ENCODE measurements at places on chromosomes 16 and 17.
A peak's percentile ranks its signal among the peaks of the same experiment; 100 is the strongest.

- no peak for DNase-seq
Measured at GRCh38 chr17:49928837-49929475, 40.0 kb upstream of the DLX4 start.

- DNase-seq, result peak; percentile 2
Measured at GRCh38 chr17:66684731-66685130, 150.2 kb upstream of the CACNG5 start.

- DNase-seq, result no peak
Measured at GRCh38 chr16:85187002-85187401, 74.7 kb upstream of the CIBAR2 start.

GRCh38 chr17:50049636-50050035 lies 6.3 kb upstream of the ITGA3 start:
- no peak for DNase-seq

DNA sequence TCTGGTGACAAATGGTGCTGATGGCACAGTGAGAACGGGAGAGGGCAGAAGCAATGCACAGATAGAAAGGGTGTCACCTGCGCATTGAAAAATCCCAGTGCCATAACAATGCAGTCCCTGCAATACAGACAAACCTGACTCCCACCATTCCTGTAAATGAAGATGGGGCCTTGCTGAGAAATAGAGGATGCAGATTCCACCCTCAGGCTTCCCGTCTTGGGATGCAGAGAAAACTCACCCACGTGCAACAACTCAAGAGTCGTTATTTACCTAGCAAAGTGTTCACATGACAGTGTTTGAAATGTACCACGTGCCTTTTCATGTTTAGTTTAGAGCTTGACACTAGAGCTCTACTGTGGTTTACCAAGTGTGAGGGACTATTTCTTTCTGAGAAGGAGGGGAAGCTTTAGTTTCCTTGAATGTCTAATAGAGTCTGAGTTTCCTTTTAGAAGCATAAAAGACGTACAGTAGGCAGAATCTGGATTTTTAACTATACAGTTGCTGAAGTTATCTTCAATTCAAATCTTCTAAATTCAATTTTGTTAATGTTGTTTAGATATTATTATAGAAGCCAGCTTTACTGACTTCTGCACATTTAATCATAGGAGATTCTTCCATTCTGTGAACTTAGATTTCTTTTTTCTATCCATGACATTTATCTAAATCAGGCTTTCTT lies 35.6 kb downstream of the WWOX start:
- DNase-seq, result no peak

DNA sequence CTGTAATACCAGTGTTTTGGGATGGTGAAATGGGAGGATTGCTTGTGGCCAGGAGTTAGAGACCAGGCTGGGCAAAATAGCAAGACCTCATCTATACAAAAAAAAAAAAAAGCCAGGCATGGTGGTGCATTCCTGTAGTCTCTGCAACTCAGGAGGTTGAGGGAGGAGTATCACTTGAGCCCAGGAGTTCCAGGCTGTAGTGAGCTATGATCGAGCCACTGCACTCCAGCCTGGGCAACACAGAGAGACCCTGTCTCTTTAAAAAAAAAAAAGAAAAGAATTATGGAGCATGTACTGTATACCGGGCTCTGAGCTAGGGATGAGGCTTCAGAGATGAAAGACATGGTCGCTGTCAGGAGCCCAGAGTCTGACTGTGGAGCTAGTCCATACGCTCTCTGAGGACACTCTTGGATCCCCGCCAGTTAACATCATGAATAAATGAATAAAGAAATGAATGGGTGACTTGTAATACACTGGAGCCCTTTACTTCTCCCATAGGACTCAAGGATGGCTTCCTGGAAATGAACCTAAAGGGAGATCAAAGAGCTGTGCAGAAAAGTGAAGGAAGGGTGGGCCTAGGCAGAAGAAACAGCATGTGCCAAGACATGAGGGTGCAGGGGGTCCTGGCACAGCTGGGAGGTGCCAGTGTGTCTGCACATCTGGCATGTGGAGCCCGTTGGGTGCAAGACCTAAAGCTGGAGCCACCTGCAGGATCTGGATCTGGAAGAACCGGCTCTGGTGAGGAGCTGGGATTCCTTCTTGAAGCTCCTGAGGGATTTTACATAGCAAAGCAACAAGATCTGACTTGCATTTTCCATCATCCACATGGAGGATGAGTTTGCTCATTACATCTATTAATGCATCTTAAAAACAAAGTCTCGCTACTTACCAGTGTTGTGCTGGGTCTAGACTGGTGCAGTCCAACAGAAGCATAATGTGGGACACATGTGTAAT lies 120.4 kb downstream of the IRX3 start:
- no peak for DNase-seq

DNA sequence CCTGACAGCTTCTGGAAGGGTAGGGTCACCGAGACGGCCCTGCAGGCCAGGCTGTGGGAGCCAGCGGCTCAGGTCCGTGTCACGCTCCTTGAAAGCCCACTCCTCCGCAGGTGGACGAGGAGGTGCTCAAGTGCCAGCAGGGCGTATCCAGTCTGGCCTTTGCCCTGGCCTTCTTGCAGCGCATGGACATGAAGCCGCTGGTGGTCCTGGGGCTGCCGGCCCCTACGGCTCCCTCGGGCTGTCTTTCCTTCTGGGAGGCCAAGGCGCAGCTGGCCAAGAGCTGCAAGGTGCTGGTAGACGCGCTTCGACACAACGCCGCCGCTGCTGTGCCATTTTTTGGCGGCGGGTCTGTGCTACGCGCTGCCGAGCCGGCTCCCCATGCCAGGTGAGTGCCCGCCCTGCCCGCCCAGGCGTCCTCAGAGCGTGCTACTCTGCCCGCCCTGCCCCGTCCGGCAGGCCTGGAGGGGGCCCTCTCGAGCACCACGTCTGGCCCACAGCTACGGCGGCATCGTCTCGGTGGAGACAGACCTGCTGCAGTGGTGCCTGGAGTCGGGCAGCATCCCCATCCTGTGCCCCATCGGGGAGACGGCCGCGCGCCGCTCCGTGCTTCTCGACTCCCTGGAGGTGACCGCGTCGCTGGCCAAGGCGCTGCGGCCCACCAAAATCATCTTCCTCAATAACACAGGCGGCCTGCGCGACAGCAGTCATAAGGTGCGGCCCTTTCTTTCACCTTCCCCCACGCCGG lies 1.3 kb downstream of the NAGS start:
- DNase-seq, result peak; percentile 47

DNA sequence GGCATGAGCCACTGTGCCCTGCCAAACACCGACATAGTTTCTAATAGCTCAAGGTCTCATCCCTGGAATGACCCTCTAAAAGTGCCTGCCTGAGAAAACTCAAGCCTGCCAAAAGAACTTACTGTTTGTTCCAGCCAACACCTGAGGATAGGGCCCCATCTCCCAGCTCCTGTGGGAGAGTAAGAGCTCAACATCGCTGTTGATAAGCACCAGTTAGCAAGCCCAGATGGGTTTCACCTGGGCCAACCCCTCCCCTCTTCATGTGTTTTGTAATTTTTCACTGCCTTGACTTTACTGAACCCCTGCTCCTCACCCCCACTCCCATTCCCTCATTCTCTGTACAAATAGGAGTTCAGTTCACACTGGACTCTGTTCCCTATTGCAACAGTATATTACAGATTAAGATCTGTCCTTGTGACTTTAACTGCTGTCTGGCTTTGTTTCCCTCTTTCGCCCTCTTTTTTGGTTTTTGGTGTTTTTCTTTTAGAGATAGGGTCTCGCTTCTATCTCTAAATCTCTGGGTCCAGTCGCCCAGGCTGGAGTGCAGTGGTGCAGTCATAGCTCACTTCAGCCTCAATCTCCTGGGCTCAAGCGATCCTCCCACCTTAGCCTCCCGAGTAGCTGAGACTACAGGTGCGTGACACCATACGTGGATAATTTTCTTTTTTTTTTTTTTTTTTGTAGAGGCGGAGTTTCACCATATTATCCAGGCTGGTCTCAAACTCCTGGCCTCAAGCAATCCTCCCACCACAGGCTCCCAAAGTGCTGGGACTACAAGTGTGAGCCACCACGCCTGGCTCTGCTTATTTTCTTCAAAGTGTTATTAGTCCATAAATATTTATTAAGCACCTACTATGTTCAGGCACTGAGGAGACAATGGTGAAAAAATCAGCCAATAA lies 12.3 kb downstream of the NUPR1 start:
- no peak for DNase-seq

GRCh38 chr16:57373117-57373947 lies 1.0 kb downstream of the CX3CL1 start:
- DNase-seq, result no peak

- DNase-seq, result no peak
Measured at GRCh38 chr17:46976626-46977270, 2.3 kb downstream of the RPRML start.

DNA sequence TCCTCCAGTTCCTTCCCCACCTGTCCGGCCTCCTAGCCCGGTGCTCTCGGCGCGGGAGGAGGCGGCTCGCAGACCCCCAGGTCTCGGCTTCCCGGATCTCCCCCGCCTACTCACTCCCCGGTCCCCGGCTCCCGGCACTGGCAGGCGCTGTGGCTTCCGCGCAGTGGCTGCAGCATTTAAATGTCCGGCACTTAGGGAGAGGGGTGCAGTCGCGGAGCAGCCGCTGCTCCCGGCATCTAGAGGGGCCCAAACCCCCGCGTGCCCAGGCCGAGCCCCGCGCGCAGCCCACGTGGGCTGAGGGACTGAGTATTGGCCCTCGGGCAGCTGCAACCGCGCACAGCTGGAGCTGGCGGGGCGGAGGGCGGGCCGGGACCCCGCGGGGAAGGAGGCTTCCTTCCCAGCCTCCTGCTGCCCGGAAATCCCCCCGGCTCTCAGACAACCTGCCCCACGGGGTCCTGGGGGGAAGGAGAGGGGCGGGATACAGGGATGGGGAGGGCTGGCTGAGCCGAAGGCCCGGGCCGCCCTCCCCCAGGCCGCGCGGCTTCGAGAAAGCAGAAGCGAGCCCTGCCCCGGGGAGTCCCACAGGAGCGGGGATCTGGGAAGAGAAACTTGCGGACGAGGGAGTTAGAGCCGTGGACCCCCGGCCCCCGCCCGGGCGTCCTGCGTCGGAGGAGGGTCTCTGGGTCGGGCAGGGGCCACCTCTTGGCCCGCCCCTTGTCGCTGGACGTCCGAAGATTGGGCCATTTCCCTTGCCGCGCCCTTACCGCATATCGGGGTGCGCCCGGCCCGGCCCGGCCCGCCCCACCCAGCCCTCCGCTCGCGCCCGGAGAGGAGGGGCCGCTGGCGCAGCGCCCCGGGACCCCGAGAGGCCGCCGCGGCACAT lies at the start of gene MMP25:
Gene MMP25, plus strand, starts transcription at position 804 of the 883 bp plus-strand sequence. CDS start 357 bp downstream, outside the sequence.
- peak; percentile 44 for DNase-seq

GRCh38 chr16:67613808-67614207 lies 31.1 kb upstream of the CARMIL2 start:
- no peak for DNase-seq

DNA sequence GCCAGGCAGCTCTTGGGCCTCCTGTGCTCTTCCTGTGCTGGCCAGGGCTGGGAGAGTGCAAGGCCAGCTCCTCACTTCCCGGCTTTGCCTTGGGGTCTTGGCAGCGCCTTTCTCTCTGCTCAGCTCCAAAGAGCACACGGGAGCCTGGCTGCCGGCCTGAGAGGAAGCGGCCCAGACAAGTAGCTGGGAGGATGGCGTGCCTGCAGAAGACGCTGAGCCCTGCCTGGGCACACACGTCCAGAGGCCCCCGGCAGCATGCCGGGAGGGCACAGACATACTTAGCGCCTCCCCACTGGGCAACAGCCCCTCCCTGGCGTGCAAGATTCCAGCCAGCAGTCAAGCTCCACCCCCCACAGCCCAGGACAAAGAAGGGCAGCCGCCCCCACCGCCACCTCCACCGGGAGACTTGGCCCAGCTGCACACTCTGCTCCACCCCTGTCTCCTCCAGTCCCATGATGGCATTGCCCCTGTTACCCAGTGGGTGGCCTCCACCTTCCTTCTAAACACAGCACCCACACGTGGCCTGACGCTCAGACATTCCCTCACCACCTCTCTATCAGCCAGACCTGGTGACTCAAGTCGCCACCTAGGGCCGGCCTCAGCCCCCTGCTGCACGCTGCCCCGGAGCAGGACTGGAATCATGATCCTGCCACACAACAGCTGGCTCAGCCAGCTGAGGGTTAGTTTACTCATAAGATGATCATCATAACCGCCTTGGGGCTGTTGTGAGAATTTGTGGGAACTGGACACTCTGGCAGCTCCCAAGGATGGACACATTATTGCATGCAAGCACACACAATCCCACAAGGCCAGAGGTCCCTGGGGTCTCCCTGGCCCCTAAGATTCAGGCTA lies 12.4 kb downstream of the SGCA start:
- DNase-seq, result peak; percentile 52

GRCh38 chr16:3839402-3840184 lies 40.9 kb downstream of the CREBBP start:
- no peak for DNase-seq

DNA sequence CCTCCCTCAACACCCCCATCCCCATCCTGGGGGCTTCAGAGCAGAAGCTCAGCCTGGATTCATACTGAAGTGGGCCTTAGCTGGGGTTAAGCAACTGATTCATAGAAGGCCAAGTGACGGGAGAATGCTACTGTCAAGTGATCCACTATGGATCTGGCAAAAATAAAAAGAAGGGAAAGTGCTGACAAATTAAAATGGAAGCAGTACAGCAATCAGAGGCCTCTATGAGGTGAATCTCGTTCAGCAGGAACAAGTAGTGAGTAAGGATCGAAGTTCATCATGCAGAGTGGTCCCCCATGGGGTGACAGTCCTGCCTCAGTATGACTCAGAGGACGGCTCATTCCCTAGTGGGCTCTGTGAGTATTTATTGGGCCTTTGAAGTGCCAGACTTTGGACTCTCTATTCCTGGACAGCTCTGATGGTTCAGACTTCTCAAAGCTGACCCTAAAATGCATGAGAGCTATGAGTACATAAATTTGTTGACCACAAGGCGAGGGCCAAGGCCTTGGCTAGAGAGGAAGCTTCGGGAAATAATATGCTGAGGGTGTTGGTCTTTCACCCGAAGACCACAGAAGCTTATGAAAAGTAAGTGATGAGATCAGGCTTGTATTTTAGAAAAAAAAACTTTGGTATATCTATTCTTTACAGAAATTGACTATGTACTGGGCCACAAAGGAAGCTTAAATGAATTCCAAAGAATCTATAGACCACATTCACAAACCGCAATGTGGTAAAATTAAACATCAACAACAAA lies 5.3 kb upstream of the NSMCE1 start:
- DNase-seq, result peak; percentile 29

DNA sequence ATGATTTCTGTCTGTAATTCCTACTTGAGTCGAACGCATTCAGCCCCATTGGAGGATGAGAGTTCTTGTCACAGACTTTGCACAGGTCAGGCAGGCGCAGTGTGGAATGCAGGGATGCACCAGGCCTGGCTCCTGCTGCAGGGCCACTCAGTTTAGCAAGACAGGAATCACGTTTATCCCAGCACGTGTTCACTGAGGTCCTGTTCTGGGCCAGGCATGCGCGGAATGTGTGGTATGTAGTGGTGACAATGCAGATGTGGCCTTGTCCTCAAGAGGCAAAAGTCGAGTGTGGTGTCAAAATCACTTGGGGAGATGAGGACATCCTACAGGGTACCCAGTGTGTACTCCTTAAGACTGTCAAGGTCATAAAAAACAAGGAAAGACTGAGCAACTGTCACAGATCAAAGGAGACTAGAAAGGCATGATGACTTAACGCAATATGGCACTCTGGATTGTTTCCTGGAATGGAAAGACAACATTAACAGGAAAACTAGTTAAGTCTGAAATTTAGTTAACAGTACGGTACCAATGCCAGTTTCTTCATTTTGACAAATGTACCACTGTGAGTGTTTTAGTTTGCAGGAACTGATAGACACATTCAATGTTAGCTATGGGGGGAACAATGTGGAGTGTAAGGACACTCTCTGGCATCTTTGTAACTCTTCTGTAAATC lies 121.5 kb upstream of the ADAMTS18 start:
- DNase-seq, result no peak

GRCh38 chr16:11976850-11977375 lies 379 bp downstream of the SNX29 start:
- DNase-seq, result no peak

All from activated CD4-positive, alpha-beta memory T cell treated with anti-CD3 and anti-CD28 coated beads, Interleukin-2, amount 10 ng/mL, durations not matched to agents 7 days and 5 days (primary cell).